Right renal pelvis (tissue), 4 donors: ENCODE measurements at places on chromosomes 5 and 9. TPM values are rescaled to one million over a fixed set of nuclear protein-coding genes. Genes with fewer than 3 reads are reported as not detected.

Gene RETREG1
- 45.4 TPM for polyA plus RNA-seq

Gene NRG2
- 1.3 TPM for polyA plus RNA-seq

Gene NEUROG1
- not detected for polyA plus RNA-seq

Gene OBP2B
- not detected for polyA plus RNA-seq

Gene BDP1
- 40.3 TPM for polyA plus RNA-seq

Gene FIBCD1
- 0.30 TPM for polyA plus RNA-seq

- DNase-seq, result no peak
Measured at GRCh38 chr5:158752656-158752973, 347.1 kb downstream of the EBF1 start.

GRCh38 chr5:3300726-3301125 is 294.9 kb upstream of the IRX1 start:
- DNase-seq, result no peak

GRCh38 chr9:70470050-70471015 is 55.9 kb upstream of the KLF9 start:
- DNase-seq, result no peak

DNA sequence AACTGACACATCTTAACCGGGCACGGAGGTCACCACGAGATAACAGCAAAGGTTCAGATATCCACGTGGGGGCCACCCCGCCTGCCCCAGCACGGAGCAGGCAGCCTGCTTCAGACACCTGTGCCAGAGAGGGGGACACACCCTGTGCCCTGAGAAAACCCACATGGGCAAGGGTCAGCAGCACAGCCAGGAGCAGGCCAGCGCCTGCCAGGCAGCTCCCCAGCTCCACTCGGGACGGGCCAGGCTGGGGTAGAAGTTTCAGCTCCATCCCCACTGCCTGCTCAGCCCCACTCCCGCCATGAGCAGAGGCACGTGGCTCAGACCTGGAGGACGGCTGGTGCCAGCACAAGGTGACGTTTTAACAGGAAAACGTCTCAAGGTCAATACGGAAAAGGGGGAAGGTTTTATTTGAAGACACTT is 22.2 kb downstream of the SLC12A7 start:
- DNase-seq, result no peak

- DNase-seq, result no peak
Measured at GRCh38 chr5:38105801-38106200, 152.6 kb upstream of the EGFLAM start.

DNA sequence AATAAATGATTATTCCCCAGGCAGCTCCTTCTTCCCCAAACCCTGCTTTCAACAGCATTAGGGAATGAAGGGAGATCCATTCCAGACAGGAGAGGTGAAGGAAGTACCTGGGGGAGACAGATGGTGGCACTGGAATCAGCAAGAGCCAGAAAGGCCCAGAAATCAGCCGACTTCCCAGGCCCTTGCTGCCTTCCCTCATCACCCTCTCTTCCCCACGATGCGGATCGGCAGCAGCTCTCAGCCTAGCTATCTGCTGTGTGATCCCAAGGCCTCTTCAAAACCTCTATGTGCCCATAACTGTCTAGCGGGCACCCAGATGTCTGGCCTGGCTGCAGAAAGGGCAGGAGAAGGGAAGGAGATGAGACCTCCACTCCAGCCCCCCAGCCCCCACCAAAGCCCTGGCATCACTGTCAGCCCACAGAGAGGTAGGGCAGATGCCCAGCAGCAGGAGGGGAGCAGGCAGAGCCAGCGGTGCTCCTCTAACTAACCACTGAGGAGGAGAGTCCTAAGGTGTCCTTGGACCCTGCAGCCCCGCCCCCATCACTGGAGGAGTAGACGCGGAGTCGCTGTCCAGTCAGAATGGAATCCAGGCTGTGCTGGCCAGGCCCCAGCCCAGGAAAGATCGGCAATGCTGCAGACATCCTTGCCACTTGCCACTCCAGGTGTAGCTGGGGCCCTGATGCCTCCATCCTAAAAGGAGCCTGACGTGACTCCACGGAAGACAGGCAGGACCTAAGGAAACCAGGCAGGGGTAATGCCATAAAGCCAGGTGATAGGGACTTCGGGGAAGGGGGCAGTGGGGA is 12.7 kb downstream of the CNTFR start:
- DNase-seq, result no peak

- DNase-seq, result no peak
Measured at GRCh38 chr9:34046784-34047379, 1.8 kb downstream of the UBAP2 start.

DNA sequence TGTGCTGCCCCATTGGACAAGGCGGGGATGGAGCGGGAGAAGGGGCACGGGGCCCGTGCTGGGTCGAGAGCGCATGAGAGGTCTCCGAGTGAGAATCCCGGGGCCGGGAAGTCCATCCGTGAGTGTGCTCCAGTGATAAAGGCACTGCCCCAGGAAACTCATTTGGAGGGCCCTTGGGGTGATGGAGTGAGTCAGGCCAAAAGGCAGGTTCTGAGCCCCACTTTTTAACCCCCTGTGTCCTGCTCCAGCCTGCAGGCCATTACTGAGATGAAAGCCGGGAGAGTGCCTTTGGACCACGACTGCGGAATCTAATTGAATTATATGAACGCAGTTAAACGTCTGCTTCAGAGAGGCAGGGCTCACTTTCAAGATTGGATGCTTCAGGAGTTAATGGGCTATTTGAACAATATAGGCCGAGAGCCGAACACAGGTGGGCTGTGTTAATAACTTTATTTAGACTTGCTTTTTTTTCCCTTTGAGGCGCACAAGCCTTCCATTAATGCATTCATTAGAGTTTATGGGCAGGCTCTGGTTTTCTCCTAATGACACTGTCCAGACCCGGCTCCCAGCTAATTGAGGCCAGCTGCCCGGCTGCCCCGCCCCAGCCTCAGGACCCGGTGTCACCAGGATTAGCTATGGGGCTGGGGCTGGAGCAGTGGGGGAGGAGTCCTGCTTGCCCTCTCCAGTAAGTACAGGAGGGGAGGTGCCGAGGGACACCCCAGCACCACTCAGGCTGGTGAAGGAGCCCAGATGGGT is 79.1 kb upstream of the LMX1B start:
- DNase-seq, result no peak

- no peak for DNase-seq
Measured at GRCh38 chr5:107129051-107129450, 541.7 kb downstream of the EFNA5 start.

- no peak for DNase-seq
Measured at GRCh38 chr5:139636975-139637408, 11.2 kb upstream of the CXXC5 start.

GRCh38 chr5:96844481-96844990 is 31.8 kb upstream of the ERAP2 start:
- DNase-seq, result no peak

DNA sequence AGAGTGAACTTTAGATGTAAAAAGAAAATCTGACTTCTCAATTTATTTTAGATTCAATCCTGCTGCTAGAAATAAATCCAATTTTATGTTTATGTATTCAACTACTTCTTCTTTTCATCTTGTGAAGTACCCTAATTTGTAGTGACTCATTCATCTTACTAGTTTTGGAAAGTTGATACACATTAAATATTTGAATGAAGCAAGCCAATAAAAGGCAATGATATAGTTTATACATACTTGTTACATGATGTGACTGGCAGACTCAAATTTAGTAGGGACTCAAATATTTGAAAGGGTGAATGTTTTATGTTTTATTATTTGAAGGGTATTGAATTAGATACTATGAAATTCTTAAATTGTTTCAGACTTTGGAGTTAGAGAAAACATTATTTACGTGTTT is 34.7 kb downstream of the CSNK1G3 start:
- DNase-seq, result no peak

GRCh38 chr5:149544028-149544420 is 7.2 kb downstream of the CSNK1A1 start:
- no peak for DNase-seq

GRCh38 chr9:27247756-27248155 is 49.2 kb downstream of the EQTN start:
- DNase-seq, result peak; percentile 11

DNA sequence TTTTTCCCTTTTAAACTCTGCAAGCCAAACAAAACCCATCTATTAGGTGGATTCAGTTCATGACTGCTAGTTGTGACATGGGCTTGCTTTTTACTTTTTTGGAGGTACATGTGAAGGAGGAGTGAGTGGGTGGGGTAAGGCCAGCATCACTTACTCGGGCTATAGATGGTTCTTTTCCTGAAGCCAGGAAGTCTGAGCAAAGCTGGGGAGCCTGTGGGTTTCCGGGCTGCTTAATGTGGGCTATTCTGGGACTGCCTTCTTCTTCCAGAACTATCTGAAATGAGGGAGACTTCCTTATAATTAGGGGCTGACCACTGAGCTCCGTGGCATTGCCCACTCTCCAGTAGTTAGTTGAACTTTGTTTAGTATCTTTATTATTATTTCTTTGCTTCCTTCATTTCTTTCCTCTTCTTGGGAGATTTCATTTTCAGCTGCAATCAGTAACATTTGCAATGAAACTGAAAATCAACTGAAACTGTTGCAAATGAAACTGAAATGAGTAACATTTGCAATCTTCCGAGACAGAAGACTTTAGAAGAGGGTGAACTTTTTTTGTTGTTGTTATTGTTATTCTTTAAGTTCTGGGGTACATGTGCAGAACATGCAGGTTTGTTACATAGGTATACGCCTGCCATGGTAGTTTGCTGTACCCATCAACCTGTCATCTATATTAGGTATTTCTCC is 204.9 kb downstream of the LRRC70 start:
- DNase-seq, result no peak

GRCh38 chr9:98786750-98787510 is 9.4 kb downstream of the ANKS6 start:
- no peak for DNase-seq

DNA sequence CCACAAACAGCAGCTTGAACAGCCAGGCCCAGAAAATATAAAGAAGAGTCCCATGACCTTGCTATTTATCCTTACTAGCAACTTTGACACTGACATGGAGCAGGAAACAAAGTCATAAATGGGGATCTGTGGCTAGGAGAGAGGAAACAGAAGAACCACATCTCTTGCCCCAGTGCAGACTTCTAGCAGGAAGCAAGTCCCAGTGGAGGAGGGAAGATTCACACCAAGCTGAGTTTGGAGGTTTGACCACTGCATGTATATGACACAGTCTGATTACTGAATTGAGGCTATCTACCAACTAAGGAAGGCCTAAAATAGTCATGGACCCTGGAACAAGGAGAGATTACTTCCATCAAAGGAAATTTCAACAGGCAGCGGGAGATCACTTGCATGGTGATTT is 51.4 kb downstream of the CDH6 start:
- DNase-seq, result no peak

- no peak for DNase-seq
Measured at GRCh38 chr9:134698587-134699342, 57.2 kb downstream of the COL5A1 start.

DNA sequence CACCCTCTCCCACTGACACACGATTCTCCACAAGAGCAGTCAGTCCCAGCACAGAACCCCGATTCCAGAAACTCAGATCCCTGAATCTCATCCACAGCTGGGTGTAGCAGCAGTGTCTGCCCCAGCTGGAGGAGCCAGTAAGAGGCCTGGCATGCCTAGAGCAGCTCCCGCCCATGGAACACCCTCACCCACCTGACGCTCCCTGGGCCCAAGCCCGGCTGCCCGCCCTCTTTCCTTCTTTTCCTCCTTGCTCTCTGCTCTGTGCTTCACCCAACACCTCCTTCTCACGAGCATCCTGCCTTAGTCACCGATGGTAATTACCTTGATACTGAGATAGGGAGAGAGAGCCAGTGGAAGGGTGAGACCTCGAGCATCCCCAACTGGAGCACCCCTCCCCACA is 8.7 kb downstream of the PCDH1 start:
- no peak for DNase-seq

GRCh38 chr5:2741956-2742355 is 9.5 kb downstream of the IRX2 start:
- no peak for DNase-seq

- no peak for DNase-seq
Measured at GRCh38 chr5:78659114-78659513, 10.5 kb upstream of the LHFPL2 start.

DNA sequence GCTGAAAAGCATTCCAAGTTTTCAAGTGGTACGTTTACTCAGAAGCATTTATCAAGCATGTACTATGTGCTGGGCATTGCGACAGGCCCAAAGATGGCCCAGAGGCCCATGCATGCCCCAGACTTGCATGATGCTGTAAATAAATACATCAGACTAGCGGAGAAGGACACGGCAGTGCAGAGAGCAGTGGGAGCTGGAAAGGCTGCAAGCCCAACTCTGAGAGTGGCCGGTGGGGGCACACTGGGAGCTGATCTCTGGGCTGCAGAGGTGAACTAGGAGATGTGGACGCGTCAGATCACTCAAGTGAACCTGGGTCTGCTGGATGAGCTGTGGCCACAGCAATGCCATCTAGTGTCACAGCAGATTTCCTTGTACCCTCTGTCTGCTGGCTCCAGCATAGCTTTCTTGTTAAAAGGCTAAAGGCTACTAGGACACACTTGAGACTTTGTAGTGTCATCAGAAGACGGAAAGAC is 246.9 kb downstream of the FANCC start:
- DNase-seq, result no peak

GRCh38 chr5:34978681-34979080 is 49.3 kb downstream of the DNAJC21 start:
- DNase-seq, result no peak

DNA sequence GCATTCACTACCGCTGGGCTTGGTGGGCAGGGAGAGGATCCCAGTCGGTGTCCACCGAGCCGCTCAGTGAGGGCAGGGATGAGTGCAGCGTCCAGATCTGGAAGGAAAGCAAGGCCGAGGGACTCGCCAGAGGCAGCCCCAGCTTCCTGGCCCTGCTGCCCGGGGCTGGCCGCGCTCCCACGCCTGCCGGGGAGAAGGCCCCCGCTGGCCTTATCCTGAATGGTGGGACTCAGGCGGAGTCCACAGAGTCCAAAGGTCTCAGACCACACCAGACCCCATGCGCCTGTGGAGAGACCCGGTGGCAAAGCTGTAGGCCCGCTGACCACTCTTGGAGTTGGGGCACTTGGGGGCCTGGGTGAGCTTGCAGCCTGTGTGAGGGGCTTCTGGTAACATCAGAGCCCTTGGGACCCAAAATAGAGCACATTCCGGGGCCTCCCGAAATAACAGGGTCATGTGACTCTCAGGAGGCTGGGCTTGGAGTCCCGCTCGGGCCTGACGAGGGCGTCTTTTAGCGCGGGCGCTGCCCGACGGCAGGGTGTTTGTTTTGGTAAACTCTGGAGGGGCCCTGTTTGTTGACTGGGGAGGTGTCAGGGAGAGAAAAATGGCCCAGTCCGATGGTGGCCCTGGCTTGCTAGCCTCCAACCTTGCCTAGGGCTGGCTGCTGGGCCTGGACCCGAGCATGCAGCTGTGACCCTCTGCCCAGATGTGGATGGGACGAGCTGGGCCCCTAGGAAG is 2.8 kb downstream of the RXRA start:
- no peak for DNase-seq

- DNase-seq, result no peak
Measured at GRCh38 chr9:110815361-110815760, 146.8 kb downstream of the MUSK start.
